Testis (tissue), 5 donors: ENCODE measurements at places on chromosomes 2 and 18.
A peak's percentile ranks its signal among the peaks of the same experiment; 100 is the strongest.

DNA sequence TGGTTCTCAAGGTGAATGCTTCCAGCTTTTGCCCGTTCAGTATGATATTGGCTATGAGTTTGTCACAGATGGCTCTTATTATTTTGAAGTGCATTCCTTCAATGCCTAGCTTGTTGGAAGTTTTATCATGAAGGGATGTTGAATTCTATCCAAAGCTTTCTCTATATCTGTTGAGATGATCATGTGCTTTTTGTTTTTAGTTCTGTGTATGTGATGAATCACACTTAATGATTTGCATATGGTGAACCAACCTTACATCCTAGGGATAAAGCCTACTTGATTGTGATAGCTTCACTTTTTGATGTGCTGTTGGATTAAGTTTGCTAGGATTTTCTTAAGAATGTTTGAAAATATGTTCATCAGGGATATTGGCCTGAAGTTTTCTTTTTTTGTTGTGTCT lies 112.1 kb downstream of the MBD2 start:
- DNase-seq, result no peak

- DNase-seq, result no peak
Observed at GRCh38 chr2:128410758-128411215, 92.1 kb upstream of the HS6ST1 start.

- DNase-seq, result no peak
Observed at GRCh38 chr2:159275111-159275510, 11.4 kb downstream of the WDSUB1 start.

GRCh38 chr2:26848336-26849055 lies 564 bp downstream of the DPYSL5 start:
- DNase-seq, result no peak

DNA sequence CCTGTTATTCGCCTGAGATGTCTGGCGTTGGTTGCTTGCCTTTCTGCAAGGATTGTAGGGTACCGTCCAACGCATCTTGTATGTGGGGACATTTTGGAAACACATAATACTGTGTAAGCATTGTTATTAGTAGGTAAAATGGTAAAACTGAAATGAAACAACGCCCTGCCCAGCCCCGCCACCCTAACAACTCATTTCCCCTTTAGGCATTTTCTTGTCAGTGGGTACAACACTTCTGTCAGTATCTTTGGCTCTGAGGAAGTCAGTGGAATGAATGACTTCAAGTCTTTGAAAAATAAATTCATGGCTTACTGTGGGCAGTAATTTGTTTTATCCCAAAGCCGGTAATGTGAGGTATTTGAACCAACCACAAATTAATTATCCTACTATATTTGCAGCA lies 86.0 kb downstream of the FMNL2 start:
- no peak for DNase-seq

DNA sequence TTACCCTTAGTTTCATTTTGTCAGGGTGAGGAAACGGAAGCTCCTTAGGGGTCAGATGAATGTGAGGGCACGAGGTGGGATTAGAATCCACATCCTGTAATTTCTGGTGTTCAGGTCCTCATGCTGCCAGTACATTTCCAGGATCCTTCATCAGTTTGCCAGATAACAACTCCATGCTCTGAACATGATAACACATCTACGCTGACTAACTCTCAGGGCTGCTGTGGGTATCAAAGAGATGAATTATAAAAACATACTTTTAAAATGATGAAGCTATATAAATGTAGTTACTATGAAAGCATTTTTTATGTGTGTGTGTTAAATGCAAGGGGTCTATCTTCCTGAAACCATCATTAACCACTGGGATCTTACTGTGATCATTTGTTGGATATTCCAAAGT lies 325.9 kb downstream of the SLC8A1 start:
- DNase-seq, result no peak

GRCh38 chr2:133421516-133422324 lies 146.5 kb downstream of the NCKAP5 start:
- DNase-seq, result peak; percentile 36

GRCh38 chr2:11698009-11698922 lies 28.3 kb upstream of the NTSR2 start:
- DNase-seq, result peak; percentile 89

- no peak for DNase-seq
Observed at GRCh38 chr2:238401551-238401950, 25.2 kb upstream of the ASB1 start.

- DNase-seq, result no peak
Observed at GRCh38 chr18:62484941-62485340, 37.9 kb upstream of the ZCCHC2 start.

GRCh38 chr2:16395601-16396000 lies 270.0 kb downstream of the CYRIA start:
- no peak for DNase-seq

DNA sequence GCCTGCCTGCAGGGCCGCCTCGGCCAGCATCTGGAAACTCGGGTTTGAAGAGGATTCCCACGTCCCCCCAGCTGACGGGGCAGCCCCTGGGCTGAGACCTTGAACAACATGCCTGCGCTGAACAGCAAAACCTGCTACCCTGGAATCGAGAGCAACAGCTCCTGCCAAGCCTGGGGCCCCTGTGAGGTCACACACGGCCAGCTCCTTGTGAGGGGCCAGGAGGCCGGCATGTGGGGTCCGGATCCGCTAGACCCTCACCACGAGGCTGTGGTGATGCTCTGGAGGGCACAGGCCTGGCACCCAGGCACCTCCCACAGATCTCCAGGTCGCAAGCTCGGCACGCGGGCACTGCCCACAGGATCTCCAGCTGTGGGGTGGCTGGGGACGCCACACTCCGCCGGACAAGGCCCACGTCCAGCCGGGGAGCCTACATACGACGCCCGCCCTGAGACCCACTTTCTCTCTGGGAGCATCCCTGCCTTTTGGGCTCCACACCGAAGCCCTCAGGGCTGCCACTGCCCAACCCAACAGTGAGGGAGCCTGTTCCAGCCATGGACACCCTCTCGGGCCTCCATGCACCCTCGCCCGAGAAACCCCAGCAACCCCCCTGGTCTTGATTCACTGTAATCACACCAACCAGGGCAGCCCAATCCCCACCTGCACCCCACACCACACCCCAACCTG lies 34.1 kb downstream of the SLC66A2 start:
- DNase-seq, result peak; percentile 11

DNA sequence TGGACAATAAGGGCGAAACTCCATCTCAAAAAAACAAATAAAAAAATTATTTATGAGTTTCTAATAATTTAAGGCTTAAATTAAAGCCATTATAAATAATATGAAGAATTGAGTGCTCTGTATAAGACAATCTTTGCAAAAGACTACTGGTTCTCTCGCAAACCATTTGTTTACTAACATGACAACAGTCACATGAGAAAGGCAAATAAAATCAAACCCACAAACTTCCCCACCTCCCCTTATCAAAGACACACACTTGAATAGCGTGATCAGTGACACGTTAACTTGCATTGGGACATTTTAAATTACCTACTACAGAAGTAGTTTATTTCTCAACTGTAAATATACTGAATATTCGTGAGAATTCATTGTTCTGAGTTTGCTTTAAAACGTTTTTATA lies 21.1 kb downstream of the RAB1A start:
- DNase-seq, result no peak

DNA sequence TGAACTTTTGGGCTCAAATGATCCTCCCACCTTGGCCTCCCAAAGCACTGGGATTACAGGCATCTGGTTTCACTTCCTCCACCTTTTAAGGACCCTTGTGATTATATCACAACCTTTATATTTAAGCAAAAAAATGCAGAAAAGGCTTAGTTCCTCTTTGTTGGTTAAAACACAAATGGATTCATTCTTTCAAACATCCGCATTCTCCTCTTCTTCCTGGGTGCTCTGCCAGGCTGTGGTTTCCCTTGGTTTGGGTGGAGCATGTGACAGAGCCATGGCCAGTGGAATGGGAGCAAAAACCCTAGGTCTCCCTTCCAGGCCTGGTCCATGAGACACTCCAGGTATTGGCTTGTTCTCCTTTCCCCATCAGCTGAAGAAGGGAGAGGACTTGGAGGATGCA lies 9.9 kb upstream of the SLC66A3 start:
- no peak for DNase-seq

DNA sequence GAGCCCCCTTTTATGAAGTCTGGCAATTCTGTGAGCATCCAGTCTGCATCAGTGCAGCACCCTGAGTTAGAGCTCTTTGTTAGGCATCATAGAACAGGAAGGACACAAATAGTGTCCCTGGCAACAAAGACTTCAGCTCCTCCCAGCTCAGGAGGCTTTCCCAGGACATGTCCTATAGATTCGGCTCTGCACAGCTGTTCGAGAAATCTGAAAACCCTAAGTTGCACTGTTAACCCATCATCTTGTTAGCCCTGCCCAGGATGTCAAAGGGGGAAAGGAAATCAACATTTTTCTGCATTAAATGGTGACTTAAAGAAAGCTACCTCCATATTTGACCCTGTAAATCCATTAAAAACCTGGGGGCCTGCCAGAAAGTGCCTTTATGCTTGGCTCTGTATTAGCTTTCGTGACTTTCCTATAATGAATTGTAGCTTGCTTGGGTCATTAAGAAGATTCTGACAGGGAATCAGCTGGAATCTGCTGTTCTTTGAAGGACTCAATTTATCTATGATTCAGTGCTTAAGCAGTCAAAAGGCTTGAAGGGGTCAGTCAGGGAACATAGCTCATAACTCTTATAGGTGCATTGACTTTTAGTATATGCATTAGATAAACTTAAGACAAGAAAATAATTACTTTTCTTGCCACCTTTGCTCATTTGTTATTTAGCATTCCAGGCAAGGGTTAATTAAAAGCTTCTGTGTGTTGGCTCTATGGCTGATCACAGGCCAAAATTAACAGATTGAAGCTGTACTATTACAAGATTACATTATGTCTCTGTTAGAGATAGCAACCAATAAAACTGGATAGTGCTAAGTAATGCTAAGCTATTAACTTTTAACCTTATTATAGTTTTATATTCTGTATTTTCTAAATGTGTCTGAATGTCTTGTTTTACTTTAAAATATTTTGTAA lies 20.6 kb downstream of the ERMN start:
- no peak for DNase-seq

GRCh38 chr18:57331718-57332117 lies 20.6 kb upstream of the ST8SIA3 start:
- DNase-seq, result no peak

GRCh38 chr2:95305380-95306061 lies 8.4 kb downstream of the KCNIP3 start:
- no peak for DNase-seq

GRCh38 chr2:162734866-162735265 lies 103.7 kb downstream of the KCNH7 start:
- DNase-seq, result no peak

GRCh38 chr2:104855221-104856085 lies 1.5 kb downstream of the POU3F3 start:
- DNase-seq, result no peak

GRCh38 chr2:224724331-224724730 lies 8.2 kb upstream of the CCDC195 start:
- DNase-seq, result no peak

GRCh38 chr2:4340536-4340935 lies 637.2 kb downstream of the DCDC2C start:
- no peak for DNase-seq
